Hepatocyte (in vitro differentiated cells): ENCODE measurements at places on chromosomes 4 and X. TPM values are rescaled to one million over a fixed set of nuclear protein-coding genes. Genes with fewer than 3 reads are reported as not detected.
A peak's percentile ranks its signal among the peaks of the same experiment; 100 is the strongest.

DNA sequence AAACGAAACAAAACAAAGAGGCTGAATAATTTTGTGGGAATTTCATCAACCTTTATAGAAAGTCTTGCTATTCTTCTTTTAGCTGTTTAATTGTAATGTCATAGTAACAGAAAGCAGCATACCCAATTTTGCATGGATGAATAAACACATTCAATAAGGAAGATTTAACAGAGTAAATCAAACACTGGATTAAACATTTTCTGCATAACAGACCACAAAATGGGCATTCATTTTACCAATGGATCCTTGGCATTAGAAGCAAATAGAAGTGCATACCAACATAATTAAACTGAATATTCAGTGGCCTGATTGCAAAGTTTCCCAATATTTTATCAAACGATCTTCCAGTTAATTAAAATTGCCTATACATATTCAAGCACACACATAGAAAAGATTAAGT lies 4.4 kb upstream of the CHM start:
- H3K4me3 ChIP-seq = no peak overlapping the region
- no peaks in the 10 kb centered on the region for H3K4me1 ChIP-seq
- H3K27me3 ChIP-seq = no peaks in the 10 kb centered on the region

DNA sequence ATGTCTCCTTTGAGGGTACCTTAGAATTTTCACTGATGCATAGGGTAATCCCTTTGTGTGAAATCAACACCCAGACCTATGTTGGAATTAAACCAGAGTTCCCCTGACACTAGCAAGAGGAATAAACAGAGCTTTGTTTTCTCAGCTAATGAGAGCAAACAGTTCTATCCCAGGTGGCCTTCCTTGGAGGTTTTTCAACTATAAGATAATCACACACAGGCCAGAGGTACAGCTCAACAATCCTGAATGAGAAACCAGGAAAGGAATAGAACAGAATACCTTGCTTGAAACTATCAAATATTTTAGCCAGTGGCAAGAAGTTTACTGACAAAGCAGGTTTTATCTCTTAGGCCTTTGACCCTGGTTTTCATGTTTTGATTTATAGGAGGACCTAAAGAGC lies 100.2 kb downstream of the OTC start:
- no peak overlapping the region for H3K27ac ChIP-seq
- no peaks in the 10 kb centered on the region for H3K36me3 ChIP-seq
- no peaks in the 10 kb centered on the region for H3K27me3 ChIP-seq
- no peak overlapping the region for H3K4me3 ChIP-seq
- no peaks in the 10 kb centered on the region for H3K4me1 ChIP-seq
- DNase-seq = no peak

GRCh38 chr4:171857302-171858012 lies 44.3 kb downstream of the GALNTL6 start:
- H3K4me3 ChIP-seq = no peak overlapping the region
- H3K27me3 ChIP-seq = no peaks in the 10 kb centered on the region
- H3K27ac ChIP-seq = no peak overlapping the region
- no peaks in the 10 kb centered on the region for H3K4me1 ChIP-seq
- no peak for DNase-seq

DNA sequence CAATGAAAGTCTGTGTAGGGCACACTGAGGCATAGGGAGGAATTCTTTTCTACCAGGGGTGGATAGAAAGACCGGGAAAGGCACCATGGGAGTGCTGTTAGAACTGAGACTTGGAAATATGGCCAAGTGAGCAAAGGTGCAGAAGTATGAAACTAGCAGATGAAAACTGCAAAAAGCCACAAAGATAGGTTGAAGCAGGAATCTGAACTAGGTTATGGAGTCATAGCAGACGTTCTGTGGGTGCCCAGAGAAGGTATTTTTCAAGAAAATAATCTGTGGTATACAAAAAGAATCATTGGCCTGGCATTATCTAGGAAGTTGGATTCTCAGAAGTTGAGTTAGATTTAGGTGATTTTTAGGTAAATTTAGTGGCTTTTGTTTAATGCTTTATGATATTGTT lies 48.5 kb downstream of the SMAD1 start:
- no peaks in the 10 kb centered on the region for H3K36me3 ChIP-seq
- H3K4me1 ChIP-seq = no peaks in the 10 kb centered on the region
- no peak overlapping the region for H3K4me3 ChIP-seq
- H3K27ac ChIP-seq = no peak overlapping the region
- no peaks in the 10 kb centered on the region for H3K27me3 ChIP-seq

DNA sequence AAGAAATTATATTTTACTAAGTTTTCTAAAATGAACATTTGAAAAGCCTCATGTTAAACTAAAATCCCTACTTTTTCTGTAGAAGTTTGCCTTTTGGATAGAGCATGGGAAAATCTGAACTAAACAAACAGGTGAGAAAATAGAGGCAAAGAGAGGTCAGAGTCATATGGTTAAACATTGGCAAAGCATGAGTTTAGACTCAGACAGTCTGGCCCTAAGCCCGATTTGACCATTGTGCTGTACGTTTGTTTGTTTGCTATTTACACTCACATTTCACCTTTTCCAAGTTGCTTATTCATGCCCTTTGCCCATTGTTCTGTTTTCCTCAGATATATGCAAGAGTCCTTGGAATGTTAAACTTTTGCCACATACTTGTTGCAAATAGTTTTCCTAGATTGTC lies 85.4 kb downstream of the TIGD2 start:
- H3K4me3 ChIP-seq = no peak overlapping the region
- peaks cover 10% of the 10 kb centered on the region for H3K4me1 ChIP-seq
- no peaks in the 10 kb centered on the region for H3K27me3 ChIP-seq

DNA sequence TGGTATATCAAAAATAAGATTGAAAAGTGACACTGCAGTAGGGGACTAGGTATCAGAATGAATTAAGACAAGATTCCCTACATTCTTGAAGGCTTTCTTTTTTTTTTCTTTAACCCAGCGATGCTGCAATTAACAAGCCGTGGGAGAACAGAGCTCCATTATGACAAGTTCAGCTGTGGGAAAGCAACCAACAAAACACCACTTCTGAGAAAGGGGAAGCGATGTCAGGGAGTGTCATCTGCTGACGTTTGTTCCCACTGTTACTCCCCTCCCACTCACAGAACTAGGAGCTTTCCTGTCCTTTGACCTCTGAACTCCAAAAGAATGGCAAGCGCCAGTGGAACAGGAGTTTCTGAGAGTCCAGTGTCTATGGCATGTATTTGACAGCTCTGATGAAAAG lies 90.2 kb upstream of the SLITRK2 start:
- no peaks in the 10 kb centered on the region for H3K36me3 ChIP-seq
- no peaks in the 10 kb centered on the region for H3K4me1 ChIP-seq
- no peaks in the 10 kb centered on the region for H3K27me3 ChIP-seq
- H3K4me3 ChIP-seq = no peak overlapping the region

DNA sequence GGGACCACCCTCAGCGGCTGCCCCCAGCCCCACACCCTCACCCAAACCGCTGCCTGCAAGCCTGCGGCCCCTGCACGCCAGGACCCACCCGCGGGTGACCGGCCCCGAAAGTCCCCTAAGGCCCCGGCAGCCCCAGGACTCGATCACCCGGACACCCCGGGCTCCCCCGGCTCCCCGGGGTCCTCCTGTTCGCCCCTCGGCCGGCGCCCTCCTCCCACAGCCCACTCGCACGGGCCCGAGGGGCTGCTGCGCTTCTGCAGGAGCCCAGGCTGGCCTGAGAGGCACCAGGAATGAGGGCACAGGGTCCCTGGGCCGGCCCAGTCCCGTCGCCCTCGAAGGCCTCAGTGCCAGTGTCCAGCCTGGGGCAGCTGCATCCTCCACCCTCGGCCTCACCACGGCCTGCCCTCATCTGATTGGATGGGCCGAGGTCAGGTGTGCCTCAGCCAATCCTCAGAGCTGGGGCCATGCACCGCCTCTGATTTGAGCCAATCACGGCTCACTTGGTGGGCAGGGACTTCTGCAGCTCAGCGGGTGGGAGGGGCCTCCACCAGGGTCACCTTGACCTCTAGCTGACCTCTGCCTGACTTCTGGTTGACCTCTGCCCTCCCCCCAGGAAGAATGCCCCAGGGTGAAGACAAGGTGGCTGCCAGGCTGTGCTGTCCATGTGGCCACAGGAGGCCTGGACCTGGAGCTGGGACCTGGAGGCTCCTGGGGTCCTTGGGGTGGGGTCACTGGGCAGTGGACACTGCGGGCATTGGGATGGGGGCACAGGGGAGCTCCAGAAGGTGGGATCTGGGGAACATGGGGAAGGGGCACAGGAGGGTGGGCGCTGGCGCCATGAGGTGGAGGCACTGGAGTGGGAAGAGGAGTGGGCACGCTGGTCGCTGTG lies 97.6 kb upstream of the NKX1-1 start:
- H3K4me1 ChIP-seq = no peaks in the 10 kb centered on the region
- H3K27ac ChIP-seq = no peak overlapping the region
- peaks cover 3% of the 10 kb centered on the region for H3K27me3 ChIP-seq
- no peak for DNase-seq

GRCh38 chr4:152539556-152540292 lies 3.8 kb upstream of the FBXW7 start:
- no peak for DNase-seq
- H3K4me3 ChIP-seq = no peak overlapping the region
- H3K27me3 ChIP-seq = no peaks in the 10 kb centered on the region
- H3K36me3 ChIP-seq = no peaks in the 10 kb centered on the region
- H3K4me1 ChIP-seq = peaks cover 16% of the 10 kb centered on the region

DNA sequence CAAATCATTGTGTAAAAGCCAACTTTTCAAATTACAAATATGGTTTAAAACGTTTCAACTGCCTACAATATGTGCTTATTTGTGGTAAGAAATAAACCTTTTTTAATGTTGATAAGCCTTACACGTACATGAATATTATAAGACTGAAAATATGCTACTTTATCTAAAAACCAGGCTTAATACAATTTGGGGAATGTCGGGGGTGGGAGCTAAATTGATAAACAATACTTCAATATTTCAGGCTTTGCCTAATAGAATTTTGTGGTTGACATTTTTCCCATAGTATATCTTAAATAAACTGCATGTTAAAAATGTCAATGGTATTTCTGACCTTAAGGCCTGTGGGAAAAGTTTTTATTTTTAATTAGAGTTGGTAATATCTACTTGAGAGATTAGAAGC lies 69.8 kb upstream of the SLIT2 start:
- H3K27ac ChIP-seq = no peak overlapping the region
- H3K4me1 ChIP-seq = no peaks in the 10 kb centered on the region
- H3K4me3 ChIP-seq = no peak overlapping the region
- H3K27me3 ChIP-seq = no peaks in the 10 kb centered on the region
- no peaks in the 10 kb centered on the region for H3K36me3 ChIP-seq

DNA sequence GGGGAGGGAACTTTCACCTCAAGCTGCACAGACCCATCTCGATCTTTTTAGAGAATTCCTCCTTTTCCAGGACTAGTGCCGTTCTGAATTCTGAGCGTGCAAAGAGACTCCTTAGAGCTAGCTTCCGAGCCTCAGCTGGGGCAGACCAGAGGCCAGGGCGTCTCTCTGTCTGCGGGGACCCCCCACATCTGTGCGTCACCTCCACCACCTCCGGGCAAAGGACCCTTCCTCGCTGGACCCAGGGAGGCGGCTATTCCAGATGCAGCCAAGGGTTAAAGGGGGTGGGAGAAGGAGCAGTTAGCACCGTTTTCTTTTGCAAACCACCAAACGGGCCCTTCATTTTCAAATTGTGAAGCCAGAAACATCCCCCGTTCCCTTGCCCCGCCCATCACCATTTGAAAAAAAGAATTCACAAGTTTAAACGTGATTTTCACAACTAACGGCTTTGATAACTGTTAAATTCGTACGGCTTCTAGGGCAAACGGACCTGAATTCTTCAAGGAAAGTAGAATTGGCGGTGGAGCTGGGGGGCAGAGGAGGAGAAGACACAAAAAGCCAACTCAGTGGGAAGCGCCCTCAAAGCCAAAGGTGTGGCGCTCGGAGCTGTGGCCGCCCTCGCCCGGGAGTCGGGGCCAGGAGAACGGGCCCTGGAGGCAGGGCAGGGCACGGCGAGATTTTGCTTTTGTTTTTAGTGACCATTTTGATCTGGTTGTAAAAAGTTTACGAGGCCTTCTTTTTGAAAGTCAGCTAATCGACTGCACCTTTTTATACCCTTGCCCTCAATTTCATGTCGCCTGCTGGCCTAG lies 3.3 kb upstream of the PDGFRA start:
- DNase-seq = peak; percentile 16
- peaks cover 19% of the 10 kb centered on the region for H3K4me1 ChIP-seq
- no peaks in the 10 kb centered on the region for H3K36me3 ChIP-seq
- H3K27ac ChIP-seq = peak overlapping the region; percentile 96

GRCh38 chr4:25223802-25224375 lies 9.9 kb upstream of the PI4K2B start:
- no peaks in the 10 kb centered on the region for H3K36me3 ChIP-seq
- no peak for DNase-seq
- no peak overlapping the region for H3K4me3 ChIP-seq
- peaks cover 3% of the 10 kb centered on the region for H3K4me1 ChIP-seq
- H3K27ac ChIP-seq = no peak overlapping the region

DNA sequence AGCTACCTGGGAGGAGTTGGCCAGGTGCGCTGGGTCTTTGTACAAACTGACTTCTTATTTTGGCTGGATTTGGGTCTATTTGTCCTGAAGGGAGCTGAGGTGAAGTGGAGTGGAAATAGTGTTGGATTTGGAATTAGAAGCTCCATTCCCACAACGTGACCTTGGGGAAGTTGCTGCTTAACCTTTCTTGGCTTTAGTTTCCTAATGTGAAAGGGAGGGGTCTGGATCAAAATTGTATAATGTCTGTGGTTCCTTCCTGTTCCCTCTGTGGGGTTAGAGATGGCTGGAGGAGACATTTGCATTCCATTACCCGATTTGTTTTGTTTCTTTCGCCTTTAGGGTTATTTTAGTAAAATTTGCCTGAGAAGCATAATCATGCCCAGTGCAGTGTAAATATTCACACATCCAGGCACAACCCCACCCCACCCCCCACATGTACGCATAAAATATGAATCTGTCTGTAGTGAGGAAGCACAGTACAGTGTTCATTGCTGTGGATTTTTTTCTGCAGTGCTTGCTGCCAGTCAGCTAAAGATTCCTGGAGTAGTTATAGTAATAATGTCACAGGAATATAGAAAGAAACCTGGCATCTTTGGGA lies 21.5 kb downstream of the JADE1 start:
- H3K36me3 ChIP-seq = no peaks in the 10 kb centered on the region
- peak overlapping the region; percentile 77 for H3K27ac ChIP-seq
- H3K4me3 ChIP-seq = no peak overlapping the region
- H3K27me3 ChIP-seq = no peaks in the 10 kb centered on the region

GRCh38 chr4:145822581-145822980 lies 116.0 kb downstream of the ZNF827 start:
- H3K27me3 ChIP-seq = no peaks in the 10 kb centered on the region
- no peaks in the 10 kb centered on the region for H3K4me1 ChIP-seq
- H3K36me3 ChIP-seq = no peaks in the 10 kb centered on the region
- no peak overlapping the region for H3K4me3 ChIP-seq

- no peak for DNase-seq
- H3K4me3 ChIP-seq = no peak overlapping the region
- no peaks in the 10 kb centered on the region for H3K4me1 ChIP-seq
- H3K27me3 ChIP-seq = no peaks in the 10 kb centered on the region
- H3K36me3 ChIP-seq = no peaks in the 10 kb centered on the region
- H3K27ac ChIP-seq = no peak overlapping the region
These were observed 161.3 kb upstream of the MAGEB18 start for GRCh38 chrX:25976683-25977310.

GRCh38 chr4:103018391-103019307 lies 856 bp downstream of the SLC9B1 start:
- no peaks in the 10 kb centered on the region for H3K36me3 ChIP-seq
- H3K4me3 ChIP-seq = no peak overlapping the region
- no peaks in the 10 kb centered on the region for H3K4me1 ChIP-seq
- no peaks in the 10 kb centered on the region for H3K27me3 ChIP-seq

GRCh38 chr4:168882650-168883233 lies 127.3 kb downstream of the CBR4 start:
- H3K36me3 ChIP-seq = no peaks in the 10 kb centered on the region
- peaks cover 14% of the 10 kb centered on the region for H3K4me1 ChIP-seq
- H3K27ac ChIP-seq = no peak overlapping the region
- no peak overlapping the region for H3K4me3 ChIP-seq

IL15 gene
- 2.8 and 5.0 TPM in 2 replicates for total RNA-seq

N4BP2 gene
- total RNA-seq = 28.8 and 29.9 TPM in 2 replicates

IL2RG gene
- 7.1 and 14.1 TPM in 2 replicates for total RNA-seq

COL4A5 gene
- total RNA-seq = 95.0 and 99.0 TPM in 2 replicates

GAGE12E gene
- total RNA-seq = not detected in 2 replicates
